ENCODE measurements at places on chromosomes 2 and 18.

DNA sequence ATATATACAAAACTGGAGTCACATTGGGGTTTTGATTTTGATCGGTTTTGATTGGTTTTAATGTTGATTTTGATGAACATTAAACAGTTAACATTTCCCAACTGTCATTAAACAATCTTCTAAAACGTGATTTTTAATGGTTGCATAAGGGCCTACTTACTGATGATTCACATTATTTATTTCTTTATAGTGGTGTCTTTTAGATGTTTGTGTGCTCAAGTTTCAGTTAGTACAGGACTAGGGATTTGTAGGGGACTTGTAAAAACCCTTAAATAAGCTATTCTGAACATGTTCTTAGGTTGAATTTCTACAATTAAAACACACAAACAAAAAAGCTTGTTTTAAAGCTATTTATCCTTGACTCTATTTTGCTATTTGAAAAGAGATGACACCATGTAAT, 61.6 kb downstream of the TTC21B start:
- DNase-seq = no peak

DNA sequence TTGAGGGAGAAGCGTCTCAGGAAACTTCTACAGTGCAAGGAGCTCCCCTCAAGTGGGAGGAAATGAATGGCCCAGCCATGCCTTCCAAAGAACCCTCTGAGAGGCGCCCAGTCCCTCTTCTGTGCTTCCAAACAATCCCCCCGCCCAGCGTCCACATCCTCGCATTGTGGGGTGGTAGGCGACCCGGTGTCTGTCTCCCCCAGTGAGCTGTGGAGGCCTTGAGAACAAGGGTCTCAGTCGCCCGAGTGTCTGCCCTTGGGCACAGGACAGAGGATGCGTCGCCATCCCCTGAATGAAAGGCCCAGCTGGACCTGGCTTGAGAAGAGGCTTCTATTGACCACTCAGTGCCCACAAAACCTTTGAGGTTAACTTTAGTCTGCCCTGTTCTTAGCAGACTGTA, 29.7 kb downstream of the INPP5D start:
- DNase-seq = no peak

- DNase-seq = no peak
Observed at GRCh38 chr18:45998244-45998643, 31.1 kb upstream of the EPG5 start.

GRCh38 chr2:238449909-238450417, 23.2 kb downstream of the ASB1 start:
- no peak for DNase-seq

DNA sequence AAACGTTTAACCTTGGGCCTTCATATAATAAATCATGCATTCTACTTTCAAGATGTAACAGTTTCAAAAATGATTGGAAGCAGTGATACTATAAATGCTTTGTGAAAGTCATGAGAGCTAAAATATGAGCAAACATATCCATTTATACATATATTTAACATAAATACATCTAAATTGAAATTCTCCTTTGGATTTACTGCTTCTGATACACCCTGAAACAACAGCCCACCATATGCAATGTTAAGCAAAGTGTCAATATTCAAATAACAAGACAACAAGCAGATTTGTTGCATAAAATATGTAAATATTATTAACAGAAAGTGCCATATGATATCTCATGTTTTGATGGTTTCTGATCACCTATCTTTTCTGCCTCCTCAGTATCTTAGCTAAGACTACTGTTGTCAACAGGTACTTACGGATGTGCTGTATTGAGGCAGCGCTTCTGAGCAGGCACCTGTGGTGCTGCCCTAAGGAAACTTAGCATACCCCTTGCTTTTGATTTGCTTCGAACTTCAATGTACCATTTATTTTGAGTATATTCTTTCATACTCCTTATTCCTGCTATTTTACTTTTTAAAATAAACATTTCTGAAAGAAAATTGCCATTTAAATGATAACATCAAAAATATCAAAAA, 6.1 kb downstream of the FIGN start:
- no peak for DNase-seq

GRCh38 chr2:3427272-3427671, 47.8 kb downstream of the TRAPPC12 start:
- no peak for DNase-seq

DNA sequence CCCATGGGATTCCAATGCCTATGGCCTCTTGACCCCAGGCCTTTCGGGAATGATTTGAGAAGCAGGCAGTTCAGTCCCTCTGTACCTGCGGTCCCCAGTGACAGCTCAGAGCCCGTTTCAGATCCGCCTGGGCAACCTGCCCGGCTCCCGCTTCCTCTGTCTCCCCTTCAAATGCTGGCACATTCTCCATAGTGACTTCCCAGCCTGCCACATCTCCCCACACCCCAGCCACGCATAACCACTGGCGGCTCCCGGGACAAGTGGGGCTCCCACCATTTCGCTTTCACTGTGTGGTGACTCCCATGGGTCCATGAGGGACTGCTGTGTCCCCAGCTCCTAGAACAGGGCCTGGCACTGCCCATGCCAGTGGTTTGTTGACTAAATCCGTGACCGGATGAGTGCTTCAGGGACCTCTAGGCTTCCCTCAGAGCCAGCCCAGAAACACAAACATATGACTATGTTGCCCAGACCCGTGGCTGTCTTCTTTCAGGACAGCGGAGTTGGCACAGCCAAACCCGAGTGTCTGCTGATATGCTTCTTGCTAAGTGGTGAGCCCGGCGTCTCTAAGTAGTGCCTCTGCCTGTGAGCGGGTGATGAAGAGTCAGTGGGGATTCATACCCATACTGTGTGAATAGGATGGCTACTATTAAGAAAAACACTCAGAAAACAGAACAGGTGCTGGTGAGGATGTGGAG, 91.2 kb downstream of the GLI2 start:
- DNase-seq = no peak

GRCh38 chr2:65377556-65378192, 54.7 kb downstream of the SPRED2 start:
- no peak for DNase-seq

GRCh38 chr18:75047240-75047961, 161.5 kb downstream of the PTGR3 start:
- no peak for DNase-seq

GRCh38 chr18:79850731-79851130, 53.0 kb downstream of the KCNG2 start:
- no peak for DNase-seq

DNA sequence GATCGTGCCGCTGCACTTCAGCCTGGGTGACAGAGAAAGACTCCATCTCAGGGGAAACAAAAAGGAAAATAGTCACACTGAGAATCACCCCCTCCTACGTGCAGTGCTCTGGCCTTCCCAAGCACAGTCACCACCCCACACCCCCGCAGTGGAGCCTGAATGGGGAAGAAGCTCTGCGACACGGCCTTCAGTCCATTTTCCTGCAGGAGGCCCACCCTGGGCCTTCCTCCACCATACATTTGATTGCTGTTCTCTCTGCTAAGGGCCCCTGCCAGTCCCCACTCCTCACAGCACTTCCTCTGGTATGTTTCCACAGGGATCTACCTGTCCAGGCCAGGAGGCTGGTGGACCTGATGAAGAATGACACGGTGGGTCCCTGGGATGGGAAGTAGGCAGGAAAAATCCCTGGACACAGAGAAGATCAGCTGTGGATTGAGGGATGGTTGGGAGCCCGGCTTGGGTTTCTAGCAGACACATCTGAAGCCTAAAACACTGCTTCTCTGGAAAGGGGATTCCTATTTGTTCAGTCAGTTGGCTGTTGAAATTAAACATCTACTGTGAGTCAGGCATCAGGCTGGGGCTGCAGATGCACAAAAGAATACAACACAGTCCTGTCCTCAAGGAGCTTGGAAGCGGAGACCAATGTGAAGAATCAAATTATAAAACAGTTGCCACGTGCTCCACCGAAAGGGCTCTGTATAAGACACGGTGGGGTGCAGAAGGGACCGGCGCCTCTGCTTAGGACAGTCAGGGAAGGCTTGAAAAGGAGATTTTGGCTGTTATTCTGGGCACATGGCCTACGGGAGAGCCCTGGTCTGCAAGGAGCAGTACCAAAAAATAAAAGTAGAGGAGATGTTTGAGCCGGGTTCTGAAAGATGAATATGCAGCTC, 82.2 kb downstream of the PLB1 start:
- no peak for DNase-seq

GRCh38 chr2:8116661-8117060, 565.2 kb upstream of the ID2 start:
- no peak for DNase-seq

GRCh38 chr2:133817680-133818566, 249.7 kb upstream of the NCKAP5 start:
- DNase-seq = no peak

- no peak for DNase-seq
Observed at GRCh38 chr2:73610111-73610510, 32.1 kb downstream of the NAT8 start.

- no peak for DNase-seq
Observed at GRCh38 chr18:49061991-49062831, 111.4 kb upstream of the SMAD7 start.

DNA sequence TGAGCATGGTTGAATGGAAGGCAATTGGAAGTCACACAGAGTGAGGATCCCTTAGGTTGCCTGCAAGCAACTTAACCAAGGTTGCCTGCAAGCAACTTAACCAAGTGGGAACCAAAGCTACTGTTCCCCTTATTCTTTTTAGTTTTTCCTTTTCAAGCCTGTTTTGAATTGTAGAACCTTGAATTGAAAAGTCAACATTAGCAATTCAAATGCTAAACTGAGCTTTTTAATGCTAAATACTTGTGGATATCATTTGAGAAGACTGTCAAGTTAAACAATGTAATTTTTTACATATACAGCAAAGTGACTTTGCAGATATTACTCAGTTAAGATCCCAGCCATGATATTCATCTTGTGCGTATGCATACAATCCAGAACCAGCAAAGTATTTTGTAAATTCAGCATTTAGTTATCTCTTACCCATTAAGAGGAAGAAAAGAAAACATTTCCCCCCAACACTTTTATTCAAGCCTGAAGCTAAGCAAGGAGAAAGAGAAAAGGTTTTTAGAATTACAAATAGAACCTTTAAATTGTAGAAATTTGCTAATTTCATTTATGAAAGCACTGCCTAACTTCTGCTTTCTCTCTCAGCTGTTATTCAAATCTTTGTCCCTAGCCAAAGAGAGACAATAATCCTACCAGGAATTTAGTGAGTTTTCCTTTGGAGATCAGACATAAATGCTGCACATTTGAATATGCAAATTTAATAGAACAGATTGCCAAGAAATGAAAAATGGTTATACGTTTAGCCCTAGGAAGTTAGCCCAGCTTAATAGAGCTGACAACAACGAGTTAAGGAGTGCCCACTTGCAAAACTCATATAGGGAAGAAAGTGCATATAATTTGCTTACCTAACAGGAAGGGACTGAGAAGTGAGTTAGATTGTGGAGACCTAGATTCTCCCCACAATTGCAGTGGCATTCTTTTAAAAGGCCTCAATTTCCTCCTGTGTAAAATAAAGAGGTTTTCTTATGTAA, 643.2 kb upstream of the PIK3C3 start:
- no peak for DNase-seq

All from T-helper 2 cell (primary cell).